ENCODE measurements at places on chromosomes 1 and 21. TPM values are rescaled to one million over a fixed set of nuclear protein-coding genes. Genes with fewer than 3 reads are reported as not detected.
A peak's percentile ranks its signal among the peaks of the same experiment; 100 is the strongest.

The C1orf87 gene
- total RNA-seq: not detected

The OVAAL gene
- not detected for total RNA-seq

The AK5 gene
- total RNA-seq: 3.0 TPM

The OR2L8 gene
- total RNA-seq: not detected

DNA sequence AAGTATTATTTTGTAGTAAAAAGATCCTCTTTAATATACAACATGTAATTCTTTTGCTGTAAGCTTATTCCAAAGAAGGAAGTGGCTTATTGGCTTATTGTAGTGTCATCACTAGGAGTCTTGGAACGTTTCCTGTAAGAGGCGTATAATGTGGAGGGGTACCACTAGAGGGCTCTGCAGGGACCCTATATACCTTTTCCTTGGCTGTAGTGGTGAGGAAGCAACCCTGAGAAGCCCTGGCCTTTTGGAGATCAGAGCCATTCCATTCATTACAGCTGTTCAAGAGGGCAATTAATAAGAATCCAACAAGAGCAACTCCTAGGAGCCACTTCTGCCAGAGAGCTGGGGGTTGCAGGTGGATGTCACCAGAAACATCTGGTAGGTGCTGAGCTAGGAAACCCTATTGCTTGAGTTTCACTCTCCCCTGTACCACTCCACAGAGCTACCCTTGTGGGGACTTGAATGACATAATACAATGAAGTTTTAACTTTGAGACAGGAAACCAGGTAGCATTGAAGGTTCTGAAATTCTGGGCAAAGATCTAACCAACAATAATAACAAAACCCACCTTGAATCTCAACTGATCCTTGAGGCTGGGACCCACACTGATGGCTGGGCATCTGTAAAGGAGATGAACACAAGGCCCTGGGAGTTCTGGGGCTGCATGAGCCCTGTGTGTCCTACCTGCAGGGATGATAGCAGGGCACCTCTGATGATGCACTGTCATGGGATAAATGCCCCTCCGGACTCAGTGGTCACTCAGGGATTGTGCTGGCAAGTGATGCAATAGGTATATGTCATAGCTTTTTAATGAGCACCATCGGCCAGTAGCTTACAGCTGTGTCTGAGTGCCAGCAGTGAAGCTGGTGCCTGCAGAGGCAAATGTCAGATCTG is 160.2 kb upstream of the COA6 start:
- no peak overlapping the region for H3K4me3 ChIP-seq
- H3K27ac ChIP-seq: no peak overlapping the region
- no peaks in the 10 kb centered on the region for H3K27me3 ChIP-seq
- H3K36me3 ChIP-seq: no peaks in the 10 kb centered on the region
- DNase-seq: peak; percentile 24
- H3K4me1 ChIP-seq: peaks cover 16% of the 10 kb centered on the region

DNA sequence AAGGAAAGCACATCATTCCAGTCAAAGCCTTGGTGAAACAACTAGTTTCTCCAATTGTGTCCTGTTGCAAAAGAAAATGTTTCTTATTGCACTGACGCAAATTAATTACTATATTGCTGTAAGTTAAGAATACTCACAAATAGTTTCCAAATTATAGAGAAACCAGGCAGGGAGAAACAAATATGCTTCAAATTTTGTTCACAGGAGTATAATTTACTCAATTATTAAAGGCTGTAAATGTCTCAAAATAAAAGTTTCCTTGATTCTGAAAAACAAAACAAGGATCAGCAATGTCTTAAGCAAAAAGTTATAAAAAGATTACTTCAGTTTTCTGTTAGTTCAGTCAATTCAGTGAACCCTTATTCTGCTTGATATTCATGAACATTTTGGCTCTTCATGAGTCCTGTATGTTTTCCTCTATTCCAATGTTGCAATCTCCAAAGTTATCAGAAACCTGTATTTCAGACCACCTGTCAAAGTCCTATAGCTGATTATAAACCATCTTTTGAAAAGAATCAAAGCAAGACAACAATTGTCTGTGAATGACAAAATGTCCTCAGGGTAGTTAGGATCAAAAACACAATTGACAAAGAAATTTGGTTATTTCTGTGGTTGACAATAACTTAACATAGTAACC is 11.7 kb upstream of the SYPL2 start:
- H3K4me3 ChIP-seq: no peak overlapping the region
- H3K4me1 ChIP-seq: no peaks in the 10 kb centered on the region
- H3K27me3 ChIP-seq: no peaks in the 10 kb centered on the region
- H3K36me3 ChIP-seq: no peaks in the 10 kb centered on the region

DNA sequence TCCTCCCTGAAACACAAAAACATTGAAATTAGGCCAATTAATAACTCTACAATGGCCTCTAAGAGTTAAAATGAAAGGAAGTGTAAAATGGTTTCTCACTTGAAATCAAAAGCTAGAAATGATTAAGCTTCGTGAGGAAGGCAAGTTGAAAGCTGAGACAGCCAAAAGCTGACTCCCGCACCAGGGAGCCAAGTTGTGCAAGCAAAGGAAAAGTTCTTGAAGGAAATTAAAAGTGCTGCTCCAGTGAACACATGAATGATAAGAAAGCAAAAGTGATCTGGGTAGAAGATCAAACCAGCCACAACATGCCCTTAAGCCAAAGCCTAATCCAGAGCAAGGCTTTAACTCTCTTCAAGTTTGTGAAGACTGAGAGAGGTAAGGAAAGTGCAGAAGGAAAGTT is 22.8 kb downstream of the CYYR1 start:
- no peaks in the 10 kb centered on the region for H3K4me1 ChIP-seq
- no peak for DNase-seq
- H3K27ac ChIP-seq: no peak overlapping the region
- no peak overlapping the region for H3K4me3 ChIP-seq
- H3K27me3 ChIP-seq: no peaks in the 10 kb centered on the region

GRCh38 chr1:182890927-182891610 is 51.9 kb downstream of the DHX9 start:
- H3K27me3 ChIP-seq: no peaks in the 10 kb centered on the region
- peaks cover 17% of the 10 kb centered on the region for H3K36me3 ChIP-seq
- H3K4me3 ChIP-seq: no peak overlapping the region
- DNase-seq: no peak
- no peak overlapping the region for H3K27ac ChIP-seq

All from Panc1 (cell line).